ENCODE measurements at places on chromosomes 6 and 20. TPM values are rescaled to one million over a fixed set of nuclear protein-coding genes. Genes with fewer than 3 reads are reported as not detected.

PHACTR1 gene
- 2.4 TPM for total RNA-seq

VSX1 gene
- total RNA-seq, result not detected

POPDC3 gene
- 0.35 TPM for total RNA-seq

RIMS1 gene
- total RNA-seq, result not detected

SLC4A11 gene
- not detected for total RNA-seq

ZSCAN31 gene
- total RNA-seq, result 3.5 TPM

ECT2L gene
- 0.51 TPM for total RNA-seq

ENPP1 gene
- 26.5 TPM for total RNA-seq

GJA10 gene
- total RNA-seq, result not detected

GRCh38 chr6:52529311-52529710 lies 47.5 kb downstream of the TRAM2 start:
- DNase-seq, result no peak

DNA sequence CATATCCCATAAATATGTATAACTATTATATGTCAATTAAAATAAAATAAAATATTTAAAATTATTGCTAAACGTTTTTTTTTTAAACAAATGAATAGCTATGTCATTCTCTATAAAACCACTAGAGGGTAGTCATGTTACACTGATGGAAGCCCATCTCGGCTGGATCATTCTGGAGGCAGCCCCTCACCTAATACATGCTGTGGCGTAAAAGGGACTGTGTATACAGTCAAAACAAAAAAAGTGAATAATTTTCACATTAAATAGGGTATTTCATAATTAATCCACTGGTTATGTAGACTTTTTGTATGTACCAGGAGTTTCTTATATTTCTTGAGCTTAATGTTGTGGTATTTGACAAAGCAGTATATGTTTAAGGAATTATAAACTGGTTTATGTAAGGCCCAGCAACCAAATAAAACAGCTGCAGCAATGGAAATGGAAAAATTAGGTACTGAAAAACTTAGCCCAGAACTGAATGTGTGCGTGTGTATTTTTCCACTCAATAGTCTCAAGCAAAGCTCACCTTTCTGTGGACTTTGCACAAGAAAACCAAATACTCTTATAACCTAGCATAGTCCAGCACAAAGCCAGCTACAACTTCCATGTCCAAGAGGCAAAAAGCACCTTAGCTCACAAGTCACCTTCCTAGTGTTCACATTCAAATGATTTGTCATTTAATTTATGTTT lies 81.7 kb downstream of the COL9A1 start:
- DNase-seq, result no peak

DNA sequence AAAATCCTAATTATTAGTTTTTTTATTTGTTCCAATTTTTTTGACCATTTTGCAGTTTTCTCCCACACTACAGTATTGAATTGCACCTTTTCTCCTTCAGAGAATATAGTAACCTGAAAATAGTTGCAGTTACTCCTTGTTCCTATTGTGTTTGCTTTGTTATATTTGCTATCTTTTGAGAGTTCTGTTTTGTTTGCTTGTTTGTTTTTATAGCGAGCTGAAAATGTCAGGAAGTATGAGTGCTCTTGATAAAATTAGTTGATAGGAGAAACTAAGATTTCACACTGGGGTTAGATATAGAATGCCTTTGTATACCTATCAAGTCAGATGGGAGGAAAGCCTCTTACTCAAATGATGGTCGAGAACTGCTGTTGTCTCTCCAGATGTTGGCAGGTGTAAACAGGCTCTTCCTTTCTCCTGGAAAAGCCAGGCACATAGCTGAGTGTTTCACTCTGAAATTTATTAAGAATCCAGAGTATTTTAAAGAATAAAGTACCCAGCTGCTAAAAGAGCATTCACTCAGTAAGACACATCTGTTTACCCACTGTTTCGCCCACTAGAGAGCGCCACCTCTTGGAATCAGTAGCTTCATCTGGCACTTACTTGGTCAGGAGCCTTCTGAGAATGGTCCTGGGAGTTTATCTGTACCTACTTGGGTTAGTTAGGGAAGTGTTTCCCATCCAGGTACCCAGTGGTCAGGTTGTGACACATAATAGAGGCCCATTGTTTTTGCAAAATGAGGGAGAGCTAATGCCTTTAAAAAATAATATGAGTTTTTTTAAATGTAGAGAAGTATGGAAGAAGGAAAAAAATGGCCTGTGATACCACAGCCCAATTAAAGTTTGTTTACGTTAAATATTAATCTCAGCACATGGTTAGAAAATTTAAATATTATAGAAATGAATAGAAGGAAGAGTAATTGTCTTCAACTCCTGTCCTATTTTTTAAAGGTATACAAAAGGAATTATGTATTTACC lies 11.2 kb downstream of the NT5DC1 start:
- no peak for DNase-seq

- no peak for DNase-seq
Observed at GRCh38 chr6:34315780-34316179, 67.0 kb upstream of the SMIM29 start.

DNA sequence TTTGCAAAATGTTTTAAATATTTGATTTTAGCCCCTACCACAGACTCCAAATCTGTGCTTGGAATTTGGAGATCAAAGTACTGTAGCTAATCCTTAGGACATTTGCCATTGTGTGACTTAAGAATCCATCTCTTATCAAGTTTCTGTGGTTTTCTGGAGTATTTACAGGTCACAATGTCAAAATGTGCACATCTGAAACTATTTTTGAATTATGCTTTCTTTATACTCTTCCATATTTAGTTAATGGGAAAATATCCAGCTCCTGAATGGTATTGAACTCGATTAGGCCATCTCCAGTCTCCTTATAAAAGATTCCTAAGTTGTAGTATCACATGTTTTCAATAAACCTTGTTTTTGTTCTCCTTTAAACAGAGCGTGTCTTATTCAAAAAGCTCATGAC lies 162.5 kb downstream of the KHDC1L start:
- no peak for DNase-seq

DNA sequence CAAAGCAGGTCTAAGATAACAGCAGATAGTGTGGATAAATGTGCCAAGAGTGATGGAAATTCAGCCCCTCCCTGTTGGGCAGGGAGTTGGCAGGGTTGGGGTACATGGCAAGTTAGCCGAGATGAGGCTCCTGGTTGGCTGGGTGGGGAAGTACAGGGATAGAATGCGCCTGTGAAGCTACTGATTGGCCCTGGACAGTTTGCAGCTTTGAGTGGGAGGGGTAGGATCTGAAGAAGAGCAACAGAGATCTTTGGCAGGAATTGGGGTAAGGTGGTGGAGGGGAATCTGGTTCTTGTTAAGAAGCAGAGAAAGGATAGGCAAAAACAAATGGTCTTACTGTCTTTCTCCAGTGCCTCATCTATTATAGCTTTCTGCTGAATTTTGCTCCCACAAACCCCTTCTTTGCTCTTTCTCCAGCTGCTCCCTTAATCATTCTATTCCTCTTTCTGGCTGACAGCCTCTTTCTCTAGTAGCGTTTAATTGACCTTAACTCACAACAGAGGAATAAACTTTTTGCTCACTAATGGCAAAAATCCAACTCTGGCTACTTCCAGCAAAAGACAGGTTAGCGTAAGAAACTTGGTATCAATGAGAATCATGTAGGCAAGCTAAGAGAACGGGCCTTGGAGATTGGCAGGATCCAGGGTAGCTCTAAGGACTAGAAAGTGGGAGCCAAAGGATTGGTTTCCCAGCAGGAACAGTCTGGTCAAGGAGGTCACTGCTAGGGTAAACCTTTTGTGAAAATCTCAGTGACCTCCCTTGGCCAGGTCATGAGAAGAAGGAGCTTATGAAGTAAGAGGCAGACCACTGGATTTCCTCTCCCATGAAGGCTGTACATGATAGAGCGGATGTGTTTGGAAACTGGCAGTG lies 86.3 kb upstream of the CARMIL1 start:
- peak; percentile 56 for DNase-seq

GRCh38 chr6:167567142-167568033 lies 242.5 kb downstream of the TTLL2 start:
- DNase-seq, result no peak

GRCh38 chr6:151067684-151068596 lies 171.8 kb upstream of the AKAP12 start:
- DNase-seq, result peak; percentile 73

DNA sequence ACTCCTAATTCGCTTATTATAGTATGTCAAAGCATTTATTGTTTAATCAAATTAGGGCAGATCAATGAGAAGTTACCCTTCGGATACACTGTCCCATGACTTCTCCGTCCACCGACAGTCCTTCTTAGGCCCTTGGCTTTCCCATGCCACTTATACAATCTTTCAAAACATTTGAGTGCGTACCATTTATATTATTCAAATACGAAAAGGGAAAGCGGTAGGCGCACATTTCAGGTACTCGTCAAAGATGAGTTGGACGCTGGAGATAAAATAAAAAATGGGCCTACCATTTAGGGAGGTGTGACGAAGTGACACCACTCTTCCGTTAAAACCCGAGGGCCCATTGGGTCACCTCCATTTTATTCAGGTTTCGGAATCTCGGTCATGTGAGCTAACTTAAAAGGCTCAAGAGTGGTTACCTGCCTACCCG lies 542 bp upstream of the AFG1L start:
- no peak for DNase-seq

DNA sequence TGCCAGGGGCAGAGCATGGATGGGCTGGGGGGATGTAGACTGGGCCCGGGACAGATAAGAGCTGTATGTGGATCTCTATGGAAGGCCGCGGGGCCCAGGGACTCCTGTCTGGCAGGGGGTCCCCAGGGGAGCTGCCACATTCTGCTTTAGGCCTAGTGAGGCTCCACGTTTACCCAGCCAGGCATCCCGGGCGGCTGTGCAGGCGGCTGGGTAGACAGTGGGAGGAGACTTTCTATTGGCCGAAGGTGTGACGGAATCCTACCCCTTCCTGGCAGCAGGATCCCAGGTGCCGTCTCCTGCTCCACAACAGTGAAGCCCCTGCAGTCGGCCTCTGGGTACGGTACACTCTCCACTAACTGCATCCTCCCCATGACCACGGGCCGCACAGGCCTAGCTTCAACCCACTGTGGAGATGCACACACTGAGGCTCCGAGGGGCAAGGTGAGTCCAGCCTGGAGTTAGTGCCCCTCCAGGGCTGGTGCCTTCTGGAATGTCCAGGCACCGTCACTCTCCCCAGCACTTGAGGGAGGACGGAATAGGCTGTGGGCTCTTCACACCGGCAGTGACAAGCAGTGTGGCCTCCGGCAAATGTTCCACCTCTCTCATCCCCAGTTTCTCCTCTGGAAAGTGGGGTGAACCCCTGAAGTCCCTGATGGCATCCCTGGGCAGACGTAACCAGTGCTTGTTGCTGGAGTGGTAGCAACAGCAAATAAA lies 36.8 kb upstream of the ZBP1 start:
- DNase-seq, result peak; percentile 15

GRCh38 chr20:58403272-58403671 lies 14.2 kb downstream of the VAPB start:
- DNase-seq, result no peak

- DNase-seq, result no peak
Observed at GRCh38 chr6:11291582-11291981, 59.1 kb upstream of the NEDD9 start.

GRCh38 chr20:39885975-39886649 lies 802.9 kb downstream of the MAFB start:
- DNase-seq, result peak; percentile 43

DNA sequence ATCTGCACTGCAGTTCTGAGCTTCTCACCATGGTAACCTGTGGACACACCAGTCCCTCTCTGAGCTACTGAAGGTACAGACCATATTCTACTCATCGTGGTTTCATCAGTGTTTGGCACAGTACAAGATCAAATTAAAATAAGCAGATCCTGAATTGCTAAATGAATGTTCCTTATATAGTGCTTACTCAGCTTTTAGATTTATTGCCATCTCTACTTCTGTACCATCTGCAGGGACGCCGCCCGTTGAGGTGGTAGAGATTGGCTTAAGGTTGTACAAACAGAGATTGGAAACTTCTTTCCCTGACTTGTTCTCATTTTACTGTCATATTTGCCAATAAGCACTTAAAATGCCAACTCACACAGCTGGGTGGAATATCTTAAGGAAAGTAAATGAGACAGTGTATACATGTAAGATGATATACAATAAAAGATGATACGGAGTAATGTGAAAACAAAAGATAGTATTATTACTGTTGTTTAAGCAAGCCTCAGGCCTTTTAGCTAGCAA lies 223.4 kb upstream of the FOXQ1 start:
- DNase-seq, result no peak

DNA sequence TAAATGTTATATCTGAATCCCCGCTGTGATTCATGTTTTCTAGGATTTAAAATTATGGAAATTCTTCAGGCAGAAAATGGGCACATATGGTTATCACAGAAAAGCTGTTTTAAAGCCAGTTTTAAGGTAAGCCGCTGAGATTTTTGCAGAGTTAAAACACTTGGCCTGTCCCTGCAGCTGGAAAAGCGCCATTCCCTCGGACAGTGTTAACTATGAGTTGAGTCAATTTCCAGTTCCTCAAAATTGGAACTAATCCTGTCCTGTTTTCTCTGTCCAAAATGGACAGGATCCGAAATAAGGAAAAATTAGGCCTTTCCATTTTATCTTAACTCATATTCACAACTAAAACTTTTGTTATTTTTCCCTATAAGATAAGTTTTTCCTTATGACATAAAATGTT lies 225.2 kb downstream of the SAMD5 start:
- DNase-seq, result no peak

GRCh38 chr20:59806578-59806975 lies 126.9 kb downstream of the SYCP2 start:
- no peak for DNase-seq

DNA sequence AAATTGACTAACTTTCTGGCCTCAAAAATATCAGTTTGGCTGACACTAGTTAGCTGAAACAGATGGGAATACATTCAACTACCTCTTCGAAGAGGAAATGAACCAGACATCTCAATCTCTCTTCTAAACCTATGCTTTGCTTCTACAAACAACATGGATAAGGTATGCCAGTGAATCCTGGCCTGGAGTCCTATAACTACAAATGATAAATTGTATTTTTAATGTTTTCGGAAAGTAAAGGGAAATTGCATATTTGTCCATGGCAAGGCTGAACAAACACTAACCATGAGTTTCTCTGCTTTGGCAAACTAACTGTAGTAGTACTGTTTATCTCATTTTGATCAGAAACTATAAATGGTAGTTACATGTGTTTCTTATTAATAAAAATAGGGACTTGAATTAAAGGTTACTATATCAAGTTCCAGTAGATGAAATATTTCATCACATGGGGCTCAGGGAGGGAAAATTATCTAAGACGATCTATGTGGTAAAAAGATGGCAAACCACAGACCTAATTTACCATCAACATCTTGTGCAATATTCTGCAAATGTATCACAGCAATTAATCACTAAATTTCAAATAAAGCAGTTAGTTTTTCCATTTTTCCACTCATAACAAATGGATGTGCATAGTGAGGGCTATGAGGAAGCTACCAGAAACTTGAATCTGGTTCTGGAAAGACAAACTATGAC lies 76.8 kb downstream of the COL12A1 start:
- DNase-seq, result no peak

GRCh38 chr6:39973661-39974060 lies 39.4 kb upstream of the MOCS1 start:
- no peak for DNase-seq

- DNase-seq, result no peak
Observed at GRCh38 chr6:170293341-170294231, 2.7 kb upstream of the DLL1 start.

Measured in uterus (tissue), 4 donors.